ENCODE measurements at places on chromosomes 12 and 14.

GRCh38 chr12:69671597-69671996, 27.5 kb downstream of the BEST3 start:
- no peak for DNase-seq

DNA sequence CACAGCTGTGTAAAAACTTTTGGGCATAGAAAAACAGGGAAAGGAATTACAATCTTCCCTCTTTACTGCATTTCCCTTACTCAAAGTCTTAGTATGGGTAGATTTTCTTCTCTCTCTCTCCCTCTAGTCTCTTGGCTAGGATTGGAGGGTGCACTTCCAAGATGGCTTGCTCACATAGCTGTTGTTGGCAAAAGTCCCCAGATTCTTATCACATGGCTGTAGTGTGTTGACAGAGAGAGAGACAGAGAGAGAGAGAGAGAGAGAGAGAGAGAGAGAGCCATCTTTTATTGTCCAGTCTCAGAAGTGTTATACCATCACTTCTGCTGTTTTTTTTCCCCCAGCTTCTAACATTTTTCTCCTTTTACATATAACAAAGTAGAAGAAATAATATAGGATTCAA, 6.3 kb upstream of the OR4E2 start:
- no peak for DNase-seq

DNA sequence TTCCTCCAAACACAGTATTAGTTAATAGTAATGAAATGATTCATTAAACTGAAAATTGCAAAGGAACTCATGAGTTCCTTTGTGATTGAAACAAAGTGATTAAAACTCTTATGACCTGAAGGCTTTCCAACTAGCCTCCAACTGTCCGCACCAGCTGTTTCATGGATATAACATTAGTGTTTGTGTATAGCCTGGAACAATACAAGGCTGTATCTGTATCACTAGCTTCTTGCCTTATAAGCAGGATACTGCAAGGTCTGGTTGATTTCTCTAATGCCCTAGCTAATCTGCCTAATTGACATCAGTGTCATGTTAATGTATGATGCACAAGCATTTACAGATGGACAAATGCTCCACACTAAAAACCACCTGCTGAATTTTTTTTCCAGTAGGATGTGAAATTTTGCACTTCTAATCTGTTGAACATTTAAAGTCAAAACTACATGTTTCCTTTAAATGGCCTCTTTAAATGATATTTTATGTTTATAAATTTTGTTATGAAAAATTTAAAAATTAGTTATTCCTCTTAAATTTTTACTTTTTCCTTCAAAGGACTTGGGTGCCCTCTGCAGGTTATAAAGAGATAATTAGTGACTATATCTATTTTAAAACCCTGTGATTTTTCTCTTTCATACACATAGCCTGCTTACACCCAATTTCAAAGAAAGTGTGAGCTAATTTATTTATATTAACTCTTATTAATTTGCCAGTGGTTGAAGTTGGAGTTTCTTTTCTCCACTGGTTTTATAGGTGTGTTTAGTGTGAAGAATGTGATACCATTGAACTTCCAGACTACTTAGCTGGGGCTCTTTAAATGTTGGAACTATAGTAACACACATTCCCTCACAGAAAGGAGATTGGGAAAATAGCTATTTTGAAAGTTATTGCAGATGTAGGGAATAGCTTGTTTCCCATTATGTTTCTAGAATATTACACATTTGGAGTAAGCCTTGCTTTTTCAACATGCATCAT, 25.4 kb downstream of the AP5M1 start:
- DNase-seq: no peak

- no peak for DNase-seq
Observed at GRCh38 chr12:101653030-101653429, 44.4 kb upstream of the CHPT1 start.

DNA sequence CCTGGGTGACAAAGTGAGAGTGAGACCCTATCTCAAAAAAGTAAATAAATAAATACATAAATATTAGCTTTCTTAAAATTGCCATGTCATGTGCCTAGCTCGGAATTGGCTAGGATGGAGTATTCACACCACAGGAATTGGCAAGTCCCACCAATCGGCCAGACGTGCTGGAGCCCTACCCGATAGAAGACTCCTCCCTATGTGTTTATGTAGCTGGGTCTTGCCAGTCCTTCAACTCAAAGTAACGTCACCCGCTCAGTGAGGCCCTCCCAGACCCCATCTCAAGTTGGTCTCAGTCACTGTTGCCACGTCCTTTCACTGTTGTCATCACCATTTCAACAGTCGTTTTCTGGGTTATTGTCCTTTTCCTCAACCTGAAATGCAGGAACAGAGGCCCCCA, 20.2 kb downstream of the VRTN start:
- no peak for DNase-seq

DNA sequence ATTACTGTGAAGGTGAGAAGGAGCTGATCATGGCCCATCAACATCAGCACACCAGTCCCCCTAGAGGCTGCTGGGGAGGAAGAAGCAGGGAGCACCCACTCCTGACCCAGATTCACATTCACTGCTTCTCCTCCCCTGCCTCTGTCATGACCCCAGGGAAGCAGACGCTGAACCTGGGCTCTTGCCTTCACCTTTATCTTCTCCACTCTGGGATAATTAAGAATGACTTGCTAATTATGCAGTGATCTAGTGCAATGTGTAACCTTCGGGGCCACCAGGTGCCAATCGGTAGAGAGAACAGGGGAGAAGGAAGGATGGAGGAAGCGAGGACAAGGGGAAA, 44.4 kb upstream of the IQSEC3 start:
- DNase-seq: no peak

GRCh38 chr12:93634416-93634815, 42.8 kb upstream of the CRADD start:
- no peak for DNase-seq

GRCh38 chr12:12441843-12442461, 85.1 kb downstream of the BORCS5 start:
- DNase-seq: peak; percentile 79

Measured in activated CD4-positive, alpha-beta T cell treated with anti-CD3 and anti-CD28 coated beads, Interleukin-2, amount 50 U/mL, for 16 hours (primary cell).